ENCODE measurements at places on chromosomes 16 and 17. TPM values are rescaled to one million over a fixed set of nuclear protein-coding genes. Genes with fewer than 3 reads are reported as not detected.

CHCT1 gene
- not detected for total RNA-seq

HBM gene
- total RNA-seq, result not detected

CPSF4L gene
- not detected for total RNA-seq

MEIOC gene
- total RNA-seq, result not detected

NOTUM gene
- not detected for total RNA-seq

DNA sequence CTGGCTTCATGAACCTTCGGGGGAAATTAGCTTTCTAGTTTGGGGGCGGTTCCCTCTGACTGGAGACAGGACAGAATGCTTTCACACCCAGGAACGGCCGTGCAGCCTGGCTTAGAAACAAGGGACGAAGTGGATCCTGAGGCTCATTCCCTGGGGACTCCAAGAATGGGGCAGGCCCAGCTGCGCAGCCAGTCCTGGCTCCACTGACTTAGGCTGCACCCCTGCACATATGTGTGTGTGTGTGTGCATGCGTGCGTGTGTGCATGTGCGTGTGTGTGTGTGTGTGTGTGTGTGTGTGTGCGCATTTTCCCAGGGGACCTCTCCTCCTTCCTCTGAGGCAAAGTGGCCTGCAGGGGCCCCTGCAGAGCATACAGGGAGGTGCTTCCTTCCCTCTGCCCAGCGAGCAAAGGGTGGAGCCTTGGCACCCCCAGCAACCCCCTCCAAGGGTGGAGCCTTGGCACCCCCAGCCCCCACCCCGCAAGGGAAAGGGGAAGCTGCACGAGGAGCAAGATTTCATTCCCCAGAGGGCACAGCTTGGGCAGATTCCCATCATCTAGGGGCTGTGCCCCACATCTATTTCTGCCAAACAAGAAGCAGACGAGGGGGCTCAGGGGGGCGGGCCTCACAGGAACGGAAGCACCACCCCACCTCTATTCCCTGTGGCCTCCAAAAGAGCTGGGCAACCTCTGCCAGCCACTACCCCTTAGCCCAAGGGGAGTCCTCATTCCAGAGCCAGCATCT is 97.6 kb upstream of the CBX4 start:
- no peak for DNase-seq

DNA sequence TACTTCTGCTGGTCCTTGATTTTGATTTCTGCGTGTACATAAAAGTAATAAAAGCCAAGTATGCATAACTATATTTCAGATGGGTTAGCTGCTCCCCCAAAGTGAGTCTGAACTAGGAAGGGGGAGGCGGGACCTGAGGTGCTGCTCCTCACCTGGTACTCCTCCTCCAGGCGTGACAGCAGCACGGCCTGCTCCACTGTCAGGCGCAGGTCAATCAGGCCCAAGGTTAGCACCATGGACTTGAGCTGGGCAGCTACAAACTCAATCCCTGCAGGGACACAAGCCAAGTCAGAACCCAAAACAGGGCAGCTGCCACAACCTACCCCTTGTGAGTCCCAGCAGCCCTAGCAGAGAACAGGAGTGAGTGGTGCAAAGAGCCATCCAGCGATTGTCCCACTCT is 18.0 kb downstream of the ATPAF2 start:
- no peak for DNase-seq

GRCh38 chr17:79740413-79740812 is 9.7 kb downstream of the ENPP7 start:
- DNase-seq, result no peak

- no peak for DNase-seq
Measured at GRCh38 chr16:66293207-66293735, 73.2 kb upstream of the CDH5 start.

- no peak for DNase-seq
Measured at GRCh38 chr16:27436921-27437650, 35.1 kb downstream of the IL21R start.

- no peak for DNase-seq
Measured at GRCh38 chr16:4075534-4075933, 40.7 kb downstream of the ADCY9 start.

- no peak for DNase-seq
Measured at GRCh38 chr16:14193316-14193871, 122.3 kb downstream of the MRTFB start.

- DNase-seq, result no peak
Measured at GRCh38 chr17:17682293-17682736, 1.1 kb downstream of the RAI1 start.
